Kidney epithelial cell (primary cell): ENCODE measurements at places on chromosomes 7 and 10. TPM values are rescaled to one million over a fixed set of nuclear protein-coding genes. Genes with fewer than 3 reads are reported as not detected.

The HOXA6 gene
- 4.8 and 10.5 TPM in 2 replicates for total RNA-seq

The ASB15 gene
- total RNA-seq, result not detected in 2 replicates

The PPP1R17 gene
- total RNA-seq, result not detected in 2 replicates

The CPA1 gene
- total RNA-seq, result not detected in 2 replicates

The SLC39A12 gene
- not detected in 2 replicates for total RNA-seq

The AHR gene
- total RNA-seq, result 29.0 and 41.8 TPM in 2 replicates

The TYW1B gene
- total RNA-seq, result 8.4 and 8.7 TPM in 2 replicates

The ENO4 gene
- total RNA-seq, result 0.21 and 0.82 TPM in 2 replicates

The PSD gene
- total RNA-seq, result 2.0 and 3.8 TPM in 2 replicates

The ITPRID1 gene
- not detected in 2 replicates for total RNA-seq

The PNLIPRP3 gene
- total RNA-seq, result not detected in 2 replicates

The ARHGAP12 gene
- 22.8 and 38.7 TPM in 2 replicates for total RNA-seq

The ZNF727 gene
- total RNA-seq, result 0.14 TPM in 1 of 2 replicates, not detected in the other

The CC2D2B gene
- not detected in 2 replicates for total RNA-seq

The LEP gene
- not detected in 2 replicates for total RNA-seq

The C7orf33 gene
- total RNA-seq, result not detected in 2 replicates

The PTN gene
- total RNA-seq, result 4.7 and 10.4 TPM in 2 replicates

The OR13A1 gene
- not detected in 2 replicates for total RNA-seq

The PNLIPRP1 gene
- not detected in 2 replicates for total RNA-seq

The CPA2 gene
- not detected in 2 replicates for total RNA-seq

The ZNF467 gene
- 0.48 TPM in 1 of 2 replicates, not detected in the other for total RNA-seq

The ARHGAP22 gene
- total RNA-seq, result 3.4 and 7.0 TPM in 2 replicates

The SCIN gene
- 8.6 and 14.7 TPM in 2 replicates for total RNA-seq

The SPDYE2 gene
- not detected in 2 replicates for total RNA-seq
